Anterior cingulate cortex (tissue), 58 donors: ENCODE measurements at places on chromosomes 2 and 18.
A peak's percentile ranks its signal among the peaks of the same experiment; 100 is the strongest.

DNA sequence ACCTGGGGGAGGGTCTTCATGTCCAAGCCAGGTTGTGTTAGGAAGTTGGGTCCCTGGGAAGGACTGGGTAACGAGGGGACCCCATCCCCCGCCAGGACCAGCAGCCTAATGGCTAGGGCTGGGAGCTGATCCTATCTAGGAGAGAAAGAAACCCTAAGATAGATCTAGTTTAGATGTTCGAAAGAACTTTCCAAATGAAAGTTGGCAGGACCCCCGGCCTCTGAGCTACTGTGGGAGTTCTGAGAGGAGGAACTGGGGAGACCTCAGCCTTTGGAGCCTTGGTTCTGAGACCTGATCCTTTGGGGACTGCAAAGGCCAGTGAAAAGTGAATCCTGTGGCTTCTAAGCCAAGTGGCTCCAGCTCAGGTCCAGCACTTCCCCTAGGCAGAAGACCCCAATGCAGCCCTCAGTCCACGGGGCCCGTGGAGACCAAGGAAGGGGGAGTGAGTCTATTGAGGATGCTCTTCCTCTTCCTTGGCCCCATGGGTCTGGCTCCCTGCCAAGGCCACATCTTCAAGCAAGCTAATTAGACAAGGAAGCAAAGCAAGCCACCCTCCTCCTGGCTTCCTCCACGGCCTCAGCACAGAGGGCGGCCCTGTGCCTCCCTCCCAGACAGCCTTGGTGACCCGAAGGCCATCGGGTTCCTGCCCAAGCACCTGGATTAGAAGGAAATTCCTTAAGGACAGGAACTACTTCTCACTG is 23.5 kb downstream of the CCT7 start:
- DNase-seq: no peak

GRCh38 chr2:112482309-112483041 is 519 bp downstream of the TTL start:
- DNase-seq: peak; percentile 50

GRCh38 chr2:204670124-204670523 is 124.8 kb downstream of the PARD3B start:
- no peak for DNase-seq

DNA sequence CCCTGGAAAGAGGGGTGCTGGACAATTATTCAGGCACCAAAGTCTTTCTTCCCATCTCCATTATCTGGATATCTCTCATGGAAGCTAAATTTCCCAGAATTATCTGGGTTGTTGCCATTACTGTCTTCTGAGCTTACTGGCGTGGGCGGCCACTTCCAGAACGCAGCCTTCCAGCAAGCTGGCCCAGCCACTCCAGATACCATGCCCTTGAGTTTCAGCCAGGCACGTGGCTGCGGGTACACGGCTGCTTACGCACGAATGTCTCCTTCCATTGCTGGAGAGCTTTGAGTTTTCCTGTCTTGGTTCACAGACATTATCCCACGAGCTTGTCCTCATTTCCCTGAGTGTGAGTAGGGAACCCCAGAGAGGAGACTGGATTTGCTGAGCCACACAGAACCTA is 32.7 kb downstream of the CELF4 start:
- DNase-seq: no peak
